Hematopoietic multipotent progenitor cell treated with erythropoietin and hydrocortisone succinate and interleukin-3 and kit ligand, for 8 days (in vitro differentiated cells): ENCODE measurements at places on chromosomes 5 and 9.

DNA sequence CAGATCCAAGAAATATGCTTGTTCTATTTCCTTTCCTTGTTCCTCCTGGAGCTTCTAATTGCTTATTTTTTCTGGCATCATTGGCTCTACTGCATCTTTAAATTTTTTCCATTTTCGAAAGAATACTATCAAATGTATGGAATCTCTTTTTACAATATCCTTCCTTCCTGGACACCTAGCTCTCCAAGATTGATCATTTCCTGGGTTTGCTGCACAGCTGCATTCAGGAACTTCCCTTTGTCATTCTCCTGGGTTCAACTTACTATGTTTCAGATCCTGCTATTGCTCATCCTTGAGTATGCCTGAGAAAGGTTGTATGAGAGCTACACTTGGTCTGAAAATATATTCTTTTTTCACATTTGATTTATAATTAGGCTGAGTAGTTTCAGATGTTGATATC, 73.7 kb upstream of the ERCC6L2 start:
- no peak for DNase-seq

DNA sequence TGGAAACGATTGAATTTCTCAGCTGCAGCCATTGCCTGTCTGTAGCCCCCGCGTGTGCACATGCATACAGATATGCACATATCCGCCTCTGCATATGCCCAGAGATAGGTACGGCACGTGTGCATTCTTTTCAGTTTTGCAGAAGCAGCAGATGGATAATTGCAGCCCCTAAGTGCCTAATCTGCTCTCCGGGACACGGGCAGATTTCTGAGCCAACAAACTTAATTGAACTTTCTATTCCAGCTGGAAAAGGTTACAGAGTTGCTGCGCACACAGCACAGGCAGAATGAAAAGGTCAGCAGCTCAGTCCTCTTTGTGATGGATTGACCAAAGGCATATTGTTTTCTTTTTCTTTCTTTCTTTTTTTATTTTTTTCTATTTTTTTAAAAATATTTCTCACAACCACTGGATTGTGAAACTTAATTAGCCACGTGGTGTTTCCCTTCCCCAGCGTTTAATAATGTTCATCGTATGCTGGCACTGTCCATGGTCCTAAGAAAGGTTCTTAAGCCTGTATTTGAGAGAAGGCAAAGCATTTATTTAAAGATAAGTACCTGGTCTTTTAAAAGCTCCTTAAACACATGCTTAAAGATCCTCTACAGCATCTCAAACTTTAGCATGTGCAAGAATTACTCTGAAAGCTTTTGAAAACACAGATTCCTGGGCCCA, 270.2 kb upstream of the BRINP1 start:
- DNase-seq, result no peak

- no peak for DNase-seq
Measured at GRCh38 chr5:159104759-159105144, 5.0 kb upstream of the EBF1 start.

DNA sequence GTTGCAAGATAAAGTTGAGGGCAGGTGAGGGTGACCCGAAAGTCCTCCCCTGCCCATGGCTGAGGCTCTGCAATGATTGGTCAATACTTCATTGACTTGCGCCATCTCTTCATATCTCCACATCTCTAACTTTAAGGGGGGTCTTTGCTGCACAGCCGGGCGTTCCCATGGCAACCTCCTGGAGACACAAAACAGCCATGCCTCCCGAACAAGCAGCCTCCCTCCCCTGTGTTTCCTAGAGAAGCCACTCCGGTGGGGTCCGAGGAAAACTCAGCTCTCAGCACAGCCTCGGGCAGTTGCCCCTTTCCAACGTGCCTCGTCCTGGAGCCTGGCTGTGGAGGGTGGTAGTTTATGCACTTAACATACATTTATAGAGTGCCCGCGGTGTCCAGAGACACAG, 57.5 kb downstream of the TSPAN17 start:
- DNase-seq, result no peak

DNA sequence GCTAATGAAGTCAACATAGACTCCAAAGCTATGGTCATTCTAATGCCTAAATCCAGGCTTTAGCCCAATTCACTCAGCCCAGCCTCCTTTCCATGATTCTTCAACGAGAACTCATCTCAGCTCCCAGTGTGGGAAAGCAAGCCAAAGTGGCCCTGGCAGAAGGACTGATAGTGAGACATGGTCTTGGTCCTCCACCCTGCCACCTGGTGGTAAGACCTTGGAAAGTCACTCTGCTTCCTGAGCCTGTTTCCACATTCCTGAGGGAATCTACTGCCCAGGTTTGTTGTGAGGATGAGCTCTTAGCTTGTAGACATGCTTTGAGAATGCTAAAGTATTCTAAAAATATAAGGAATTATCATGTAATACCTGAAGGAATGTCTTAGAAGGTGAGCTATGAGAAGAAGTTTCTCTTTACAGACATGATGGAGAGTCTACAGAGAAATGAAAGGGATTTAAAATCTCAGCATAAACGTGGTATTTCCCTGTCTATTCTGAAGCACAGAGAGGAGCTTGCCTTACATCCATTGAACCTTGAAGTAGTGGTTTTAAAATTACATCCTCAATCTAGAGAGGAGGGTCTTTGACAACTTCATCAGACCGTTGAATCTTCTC, 173.5 kb downstream of the TRIM32 start:
- peak; percentile 46 for DNase-seq
